ENCODE measurements at places on chromosomes 3 and 15.
A peak's percentile ranks its signal among the peaks of the same experiment; 100 is the strongest.

DNA sequence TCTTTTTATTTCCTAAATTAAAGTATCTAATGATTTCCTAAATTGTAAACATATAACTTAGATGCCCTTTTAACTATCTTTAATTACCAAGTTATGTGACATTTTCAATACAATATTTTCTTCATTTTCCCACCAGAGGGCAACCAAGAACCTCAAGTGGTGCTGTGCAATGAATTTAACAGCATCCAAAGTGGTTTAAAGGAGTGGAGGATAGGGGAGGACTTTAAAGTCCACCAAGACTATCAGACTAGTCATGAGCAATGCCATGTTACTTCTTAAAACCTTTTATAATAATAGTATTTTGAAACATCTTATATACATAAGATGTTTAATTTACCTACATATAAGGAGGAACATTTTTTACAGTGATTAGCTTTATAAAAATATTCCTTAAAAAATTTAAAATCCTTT lies 74.4 kb downstream of the DLG1 start:
- DNase-seq = peak; percentile 44

GRCh38 chr3:129962600-129962999 lies 11.9 kb upstream of the TRH start:
- DNase-seq = no peak

DNA sequence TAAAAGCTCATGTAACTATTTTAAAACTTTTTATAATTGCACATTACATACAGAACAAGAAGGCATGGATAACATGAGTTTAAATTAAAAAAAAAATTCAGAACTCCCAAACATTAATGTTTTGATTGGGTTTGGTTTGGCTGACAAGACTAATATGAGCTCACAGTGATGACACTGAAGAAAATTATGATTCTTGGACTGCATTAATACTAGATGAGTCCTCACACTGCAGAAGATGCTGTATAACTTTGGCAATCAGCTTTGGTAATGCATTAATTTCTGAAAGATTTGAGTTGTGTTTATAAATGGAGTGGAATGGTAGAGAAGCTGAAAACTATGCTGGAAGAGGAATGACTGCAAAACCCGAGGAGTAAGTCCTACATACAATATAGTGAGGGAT lies 358.9 kb downstream of the PLCL2 start:
- no peak for DNase-seq

GRCh38 chr3:72558001-72558400 lies 290.2 kb downstream of the SHQ1 start:
- DNase-seq = no peak

DNA sequence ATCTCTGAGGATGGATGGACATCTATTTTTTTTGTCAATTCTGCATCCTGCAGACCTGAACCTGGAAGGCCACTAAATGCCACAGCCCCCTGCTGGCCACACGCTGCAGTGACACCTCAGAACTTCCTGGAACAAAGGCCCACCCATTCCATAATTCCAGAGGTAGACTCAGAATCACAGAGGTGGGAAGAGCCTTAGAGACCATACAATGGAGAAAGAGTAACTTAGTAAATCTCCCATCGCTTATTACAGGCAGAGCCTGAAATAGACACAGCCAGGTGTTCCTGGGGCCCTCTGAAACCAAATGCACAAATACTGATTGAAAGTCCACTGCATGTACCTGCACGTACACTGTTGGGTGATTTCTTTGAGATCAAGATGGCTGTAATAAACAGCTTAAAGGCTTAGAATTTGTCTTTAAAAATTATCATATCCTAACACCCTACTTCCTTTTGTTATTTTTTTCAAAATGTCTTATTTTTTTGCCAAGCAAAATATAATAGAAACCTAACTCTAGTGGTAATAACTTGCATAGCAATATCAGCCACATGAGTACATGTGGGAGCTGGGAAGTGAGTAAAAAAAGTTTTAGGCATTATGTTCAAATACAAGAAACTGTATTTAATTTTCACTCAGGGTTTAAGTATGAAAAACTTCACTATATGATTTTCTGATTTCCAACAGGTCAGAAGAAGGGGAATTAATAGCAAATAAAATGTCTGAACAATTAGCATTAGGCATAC lies 62.7 kb downstream of the EOMES start:
- peak; percentile 55 for DNase-seq

DNA sequence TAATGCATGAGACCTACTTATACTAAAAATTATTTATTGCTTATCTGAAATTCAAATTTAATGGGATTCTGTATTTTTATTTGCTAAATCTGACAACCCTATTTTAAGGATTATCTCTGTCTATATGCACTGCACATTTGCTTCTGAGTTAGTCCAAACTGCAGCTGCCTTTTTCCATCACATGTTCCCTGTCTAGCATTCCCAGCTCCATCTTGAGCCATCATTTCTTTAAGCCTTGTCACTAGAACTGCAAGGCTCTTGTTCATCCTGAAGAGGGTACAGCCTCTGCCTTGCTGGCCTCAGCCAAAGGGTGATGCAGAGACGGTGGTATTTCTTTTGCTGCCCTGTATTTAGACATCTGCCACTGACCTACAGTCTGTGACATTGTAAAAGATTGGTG lies 125.8 kb upstream of the STT3B start:
- DNase-seq = no peak

GRCh38 chr3:40299721-40300335 lies 9.7 kb upstream of the EIF1B start:
- DNase-seq = no peak

- DNase-seq = no peak
Measured at GRCh38 chr3:133905376-133905775, 9.7 kb upstream of the RAB6B start.

DNA sequence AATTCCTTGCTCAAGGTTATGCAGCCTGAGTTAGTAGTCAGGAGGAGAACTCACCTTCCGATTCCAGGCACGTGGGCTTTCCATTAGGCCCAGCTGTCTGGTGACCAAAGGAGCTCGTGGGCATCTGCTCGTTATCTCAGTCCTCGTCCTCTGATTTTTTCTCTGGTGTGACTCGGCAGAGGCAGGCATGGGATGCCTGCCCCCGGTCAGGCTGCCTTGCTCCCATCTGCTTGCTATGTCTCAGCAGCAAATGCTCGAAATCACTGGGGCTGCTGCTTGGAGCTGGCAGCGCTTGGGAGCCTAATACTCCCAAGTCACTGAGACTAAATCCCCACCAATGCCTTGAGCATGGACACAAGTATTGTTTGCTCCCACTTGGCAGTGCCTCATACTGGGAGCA lies 84.5 kb upstream of the NMNAT3 start:
- DNase-seq = no peak

GRCh38 chr3:16552757-16553156 lies 39.3 kb upstream of the RFTN1 start:
- DNase-seq = no peak

GRCh38 chr15:96180087-96180748 lies 150.3 kb upstream of the NR2F2 start:
- DNase-seq = no peak
